A549 (cell line): ENCODE measurements at places on chromosomes 1 and 21.

DNA sequence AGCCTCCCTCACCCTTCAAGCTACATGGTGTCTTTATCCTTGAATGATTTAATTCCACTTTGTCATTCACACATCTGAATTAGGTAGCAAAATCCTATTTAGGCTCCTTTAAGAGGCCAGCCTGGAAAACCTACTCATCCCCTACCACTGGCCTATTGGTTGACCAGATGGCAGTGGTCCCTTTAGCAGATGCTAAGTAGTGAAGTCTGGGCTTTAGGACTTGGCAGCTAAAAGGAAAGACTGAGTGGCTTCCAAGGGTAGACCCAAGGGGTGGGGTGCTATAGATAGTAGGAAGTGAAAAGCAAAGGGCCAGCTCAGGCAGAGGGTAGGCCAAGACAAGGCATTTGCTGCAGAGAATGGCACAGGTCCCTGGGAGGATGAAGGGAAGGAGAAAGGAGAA lies 46.6 kb downstream of the KCNJ6 start:
- DNase-seq = no peak

DNA sequence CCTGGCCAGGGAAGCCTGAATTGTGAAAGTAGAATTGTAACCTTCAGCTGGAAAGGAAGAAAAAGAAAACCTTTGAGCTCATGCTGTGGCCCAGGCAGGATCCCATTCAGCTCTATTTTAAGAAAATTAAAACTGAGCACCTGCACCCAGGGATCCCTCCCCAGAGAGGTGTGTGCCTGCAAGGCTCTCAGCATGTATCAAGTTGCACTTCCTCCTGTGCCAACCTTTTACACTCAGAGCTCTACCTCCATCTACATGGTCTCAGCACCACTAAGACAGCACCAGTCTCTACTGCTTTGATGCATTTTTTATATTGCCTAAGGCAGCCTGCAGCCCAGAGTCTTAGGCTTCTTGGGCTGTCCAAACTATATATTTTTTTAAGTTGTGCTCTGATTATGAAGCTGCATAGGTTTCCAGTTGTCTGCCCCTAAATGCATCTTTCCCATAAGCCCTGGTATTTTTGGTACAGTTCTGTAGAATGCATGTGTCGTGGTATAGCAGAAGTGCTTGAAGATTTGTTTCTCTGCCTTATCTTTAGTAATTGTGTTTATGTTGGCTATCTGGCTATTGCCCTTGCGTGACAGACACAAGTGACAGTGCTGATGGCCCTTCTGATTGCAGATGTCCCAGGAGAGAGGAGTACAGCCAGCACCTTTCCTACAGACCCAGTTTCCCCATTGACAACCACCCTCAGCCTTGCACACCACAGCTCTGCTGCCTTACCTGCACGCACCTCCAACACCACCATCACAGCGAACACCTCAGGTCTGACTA lies 63.1 kb downstream of the PTPRC start:
- no peak for DNase-seq

- no peak for DNase-seq
These were observed 70.6 kb downstream of the TMEM53 start for GRCh38 chr1:44603718-44604117.

- DNase-seq = no peak
These were observed 1.6 kb upstream of the S1PR1 start for GRCh38 chr1:101235216-101235695.

GRCh38 chr1:29447368-29447767 lies 211.0 kb downstream of the PTPRU start:
- DNase-seq = no peak

DNA sequence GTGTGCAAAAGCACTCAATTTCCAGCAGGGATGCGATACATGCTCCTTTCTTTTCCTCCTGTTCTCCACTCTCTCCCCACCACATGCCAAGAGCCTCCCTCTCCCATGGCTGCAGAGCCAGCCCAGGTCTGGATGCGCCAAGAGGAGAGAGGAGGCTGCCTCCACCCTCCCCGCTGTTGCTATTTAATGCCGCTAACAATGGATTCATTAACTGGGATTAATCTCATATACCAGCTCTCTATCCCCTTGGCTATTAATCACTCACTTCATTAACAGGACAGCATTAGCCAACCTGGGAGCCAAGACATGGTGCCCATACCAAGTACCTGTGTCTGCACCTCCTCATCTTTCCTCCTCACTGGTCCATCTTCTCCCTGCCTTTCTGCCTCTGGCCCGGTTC lies 49.1 kb upstream of the SCMH1 start:
- DNase-seq = no peak

DNA sequence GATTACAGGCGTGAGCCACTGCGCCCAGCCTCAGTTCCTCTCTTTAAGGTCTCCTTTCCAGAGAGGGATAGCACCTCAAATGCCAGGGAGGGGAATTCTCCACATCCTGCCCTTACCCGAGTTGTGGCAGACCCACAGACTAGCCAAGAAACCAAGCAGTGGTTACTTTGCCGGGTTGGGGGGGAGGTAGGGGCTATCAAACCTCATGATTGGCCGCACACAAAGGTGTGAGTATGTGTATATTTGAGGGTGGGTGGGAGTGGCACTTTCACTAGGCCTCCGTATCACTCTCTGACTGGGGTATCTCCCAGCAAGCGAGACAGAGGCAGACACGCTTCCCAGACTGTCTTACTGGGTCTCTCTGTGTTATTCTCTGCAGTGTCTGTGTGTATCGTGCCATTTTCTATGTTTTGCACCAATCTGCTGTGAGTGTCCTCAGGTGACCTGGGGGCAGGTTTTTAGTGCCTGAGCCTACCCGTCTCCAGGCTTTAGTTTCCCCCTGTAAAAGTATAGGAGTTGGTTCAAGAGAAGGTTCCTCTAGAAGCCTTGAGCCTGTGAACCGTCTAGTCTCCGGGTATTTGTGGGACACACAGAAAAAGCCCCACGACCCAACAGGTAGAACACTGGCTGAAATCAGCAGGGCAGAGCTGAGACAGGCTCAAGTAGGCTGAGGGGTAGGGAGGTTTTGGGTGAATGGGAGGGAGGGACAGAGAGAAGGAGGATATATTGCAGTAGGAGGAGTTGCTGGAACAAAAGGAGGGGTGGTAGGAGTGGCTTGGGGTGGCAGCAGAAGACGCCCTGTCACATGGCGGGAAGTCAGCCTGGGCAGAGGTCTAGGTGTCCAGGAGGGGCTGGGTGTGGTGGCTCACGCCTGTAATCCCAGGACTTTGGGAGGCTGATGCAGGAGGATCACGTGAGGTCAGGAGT lies 10.3 kb downstream of the LMNA start:
- no peak for DNase-seq

- no peak for DNase-seq
These were observed 205.5 kb downstream of the KCNJ6 start for GRCh38 chr21:37710546-37711285.

DNA sequence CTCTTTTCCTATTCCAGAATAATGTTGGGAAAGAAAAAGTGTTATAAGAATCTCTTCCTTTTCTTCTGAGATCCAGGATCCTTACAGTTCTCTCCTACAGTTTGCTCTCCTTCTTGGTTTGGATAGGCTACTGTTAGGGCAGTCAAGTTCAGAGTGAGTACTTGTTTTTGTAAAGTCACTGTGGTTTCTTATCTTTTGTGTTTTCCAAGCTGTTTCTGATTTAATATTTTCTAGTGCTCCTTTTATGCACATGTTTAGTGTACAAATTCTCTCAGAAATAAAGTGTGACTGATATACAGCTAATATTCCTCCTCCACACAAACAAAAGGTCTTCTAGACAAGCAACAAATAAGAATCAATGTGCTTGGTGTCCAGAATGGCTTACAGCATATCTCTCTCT lies 107.7 kb downstream of the BACH1 start:
- no peak for DNase-seq

- peak; percentile 71 for DNase-seq
These were observed 18.3 kb upstream of the SERINC2 start for GRCh38 chr1:31394584-31395193.

DNA sequence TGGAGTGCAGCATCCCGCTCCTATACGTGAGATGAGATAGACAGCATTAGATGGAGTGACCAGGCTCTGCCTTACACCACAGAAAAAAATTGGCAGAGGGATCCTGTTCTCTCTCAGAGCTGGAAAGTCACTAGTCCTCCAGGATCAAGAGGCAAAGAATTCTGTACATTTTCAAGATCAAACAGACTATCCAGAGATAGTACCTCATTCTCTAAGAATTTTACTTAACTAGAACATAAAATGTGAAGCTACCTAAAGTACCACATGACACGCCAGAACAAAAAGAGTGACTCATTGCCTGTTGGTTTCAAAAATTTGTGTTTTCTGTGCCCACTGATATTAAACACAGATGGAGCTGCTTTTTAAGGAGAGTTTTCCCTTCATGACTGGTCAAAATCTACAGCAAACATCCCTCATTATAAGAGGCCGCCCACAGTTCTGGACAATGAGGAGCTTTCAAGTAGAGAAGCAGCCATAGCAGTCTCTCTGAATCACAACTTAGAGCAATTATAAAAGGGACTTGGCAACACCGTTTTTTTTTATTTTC lies 32.3 kb downstream of the CD160 start:
- DNase-seq = no peak

GRCh38 chr1:33001282-33001681 lies 35.4 kb downstream of the AK2 start:
- DNase-seq = no peak

DNA sequence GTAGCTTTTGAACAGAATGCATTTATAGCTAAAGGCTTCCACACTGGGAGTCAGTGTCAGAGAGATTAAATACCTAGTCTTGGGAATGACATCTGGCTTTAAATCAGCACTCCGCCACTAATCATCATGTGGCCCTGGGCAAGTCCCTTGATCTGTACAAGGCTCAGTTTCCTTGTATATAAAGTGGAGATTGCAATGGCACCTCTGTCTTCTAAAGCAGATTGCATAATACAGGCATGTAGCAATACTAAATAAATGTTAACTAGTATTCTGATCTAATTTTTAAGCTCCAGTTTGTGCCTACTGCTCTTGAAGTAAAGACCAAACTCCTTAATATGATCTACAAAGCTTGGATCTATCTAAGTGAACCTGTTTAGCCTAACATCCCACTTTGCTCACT lies 249.4 kb downstream of the PLPP3 start:
- no peak for DNase-seq

DNA sequence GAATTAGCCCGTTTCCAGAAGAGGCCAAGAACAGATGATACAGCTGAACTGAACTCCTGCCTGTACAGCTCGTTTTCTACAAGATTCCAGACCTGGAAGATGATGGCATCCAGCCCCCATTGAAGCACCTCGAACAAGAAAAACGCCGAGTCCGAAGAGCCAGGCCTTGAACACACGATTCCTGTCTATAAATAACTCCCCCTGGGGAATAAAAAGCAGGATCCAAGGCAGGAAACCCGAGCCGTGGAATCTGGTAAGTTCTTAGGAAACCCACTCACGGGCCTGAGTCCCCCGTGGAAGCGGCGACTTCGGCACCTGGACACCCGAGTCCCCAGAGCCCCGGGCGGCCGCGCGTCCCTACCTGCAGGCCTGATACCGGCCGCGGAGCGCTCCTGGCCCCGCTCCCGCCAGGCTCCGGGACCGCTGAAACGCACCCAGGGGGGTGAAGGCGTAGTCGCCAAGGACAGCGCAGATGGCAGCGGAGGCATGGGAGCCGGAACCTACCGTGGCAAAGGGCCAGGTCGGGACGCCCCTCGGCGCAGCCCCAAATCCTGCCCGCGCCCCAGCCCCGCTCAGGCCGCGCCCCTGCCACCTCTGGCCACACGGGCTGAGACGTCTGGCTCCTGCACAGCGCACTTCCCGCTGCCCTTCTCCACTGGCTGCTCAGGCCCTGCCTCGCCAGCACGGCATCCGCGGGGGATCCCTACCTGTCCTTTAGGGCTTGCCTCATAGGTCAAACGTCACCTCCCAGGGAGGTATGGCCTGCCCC lies 14.0 kb upstream of the HLCS start:
- no peak for DNase-seq

- no peak for DNase-seq
These were observed 36.2 kb upstream of the TMEM125 start for GRCh38 chr1:43233631-43234030.

GRCh38 chr1:200707116-200707515 lies 31.6 kb upstream of the CAMSAP2 start:
- no peak for DNase-seq

DNA sequence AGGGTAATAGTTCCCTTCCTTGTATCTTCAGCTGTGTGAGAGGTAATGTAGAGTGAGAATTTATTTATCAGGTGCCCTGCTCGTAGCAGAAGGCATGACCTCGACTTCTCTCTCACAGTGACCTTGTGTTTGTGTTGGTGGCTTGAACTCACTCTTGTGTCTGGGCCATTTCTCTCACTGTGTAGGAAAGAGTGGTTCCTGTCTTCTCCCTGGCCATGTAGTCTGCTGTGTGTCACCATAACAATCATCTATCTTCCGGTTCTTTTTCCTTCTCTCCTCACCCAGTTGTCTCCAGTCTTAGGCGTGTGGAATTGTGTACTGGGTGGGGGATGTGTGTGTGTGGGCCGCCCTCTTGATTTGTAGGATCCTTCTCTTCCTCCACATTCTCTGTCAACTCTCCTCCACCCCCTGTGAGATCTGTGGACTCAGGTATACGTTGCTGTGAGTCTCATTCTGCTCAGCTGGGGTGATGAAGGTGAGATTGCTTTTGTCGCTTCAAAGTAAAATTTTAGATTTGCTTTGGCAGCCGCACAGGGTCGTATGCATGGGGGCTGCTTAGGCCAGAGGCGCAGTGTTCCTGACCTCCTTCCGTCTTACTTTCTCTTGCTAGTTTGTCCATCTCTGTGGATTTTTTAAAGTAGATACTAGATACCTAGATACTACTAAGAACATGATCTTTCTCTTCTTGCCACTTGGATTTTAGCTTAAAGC lies 31.6 kb downstream of the MAPKAPK2 start:
- DNase-seq = no peak

- DNase-seq = no peak
These were observed 54.6 kb upstream of the LBR start for GRCh38 chr1:225482421-225482950.

- DNase-seq = no peak
These were observed 43.3 kb upstream of the LRP8 start for GRCh38 chr1:53371121-53371666.

DNA sequence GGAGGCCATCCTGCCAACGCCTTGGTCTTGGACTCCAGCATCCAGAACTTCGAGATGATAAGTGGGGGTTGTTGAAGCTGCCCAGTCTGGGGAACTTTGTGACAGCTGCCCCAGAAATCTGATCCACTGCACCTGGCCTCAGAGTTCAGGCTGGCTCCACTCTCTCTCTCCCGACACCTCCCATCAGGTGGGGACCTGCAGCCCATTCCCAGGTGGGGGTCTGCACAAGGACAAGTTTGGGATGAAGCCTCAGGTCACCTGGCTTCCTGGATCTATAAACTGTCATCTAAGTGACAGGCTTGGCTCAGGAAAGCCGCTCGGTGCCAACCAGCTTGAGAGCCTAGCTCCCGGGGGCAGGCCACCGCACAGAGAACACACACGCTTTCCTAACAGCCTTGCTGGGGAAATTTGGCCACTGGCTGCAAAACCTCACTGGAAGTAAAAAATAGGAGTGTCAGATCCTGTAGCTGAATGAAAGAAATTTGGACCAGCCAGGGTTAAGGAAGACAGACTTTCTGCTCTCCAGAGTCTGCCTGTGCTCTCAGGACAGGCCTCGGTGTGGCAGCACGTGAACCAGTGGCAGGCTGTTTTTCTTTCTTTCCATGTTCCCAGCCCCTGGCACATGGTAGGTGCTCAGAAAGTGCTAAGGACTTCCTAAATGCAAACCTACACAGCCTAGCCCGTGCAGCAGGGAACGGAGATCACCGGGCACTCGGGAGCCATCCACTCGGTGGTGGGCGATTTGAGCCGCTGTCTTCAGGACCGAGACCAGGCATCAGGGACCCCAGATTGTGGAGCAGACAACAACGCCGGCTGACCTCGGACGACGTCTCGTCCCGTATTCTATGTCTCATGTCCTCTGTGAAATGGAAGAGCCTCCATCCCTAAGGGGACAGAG lies 42.6 kb upstream of the LBR start:
- DNase-seq = no peak
